ENCODE measurements at places on chromosomes 5 and 9.

GRCh38 chr9:113529336-113530009 is 65.9 kb downstream of the RGS3 start:
- no peak for DNase-seq

DNA sequence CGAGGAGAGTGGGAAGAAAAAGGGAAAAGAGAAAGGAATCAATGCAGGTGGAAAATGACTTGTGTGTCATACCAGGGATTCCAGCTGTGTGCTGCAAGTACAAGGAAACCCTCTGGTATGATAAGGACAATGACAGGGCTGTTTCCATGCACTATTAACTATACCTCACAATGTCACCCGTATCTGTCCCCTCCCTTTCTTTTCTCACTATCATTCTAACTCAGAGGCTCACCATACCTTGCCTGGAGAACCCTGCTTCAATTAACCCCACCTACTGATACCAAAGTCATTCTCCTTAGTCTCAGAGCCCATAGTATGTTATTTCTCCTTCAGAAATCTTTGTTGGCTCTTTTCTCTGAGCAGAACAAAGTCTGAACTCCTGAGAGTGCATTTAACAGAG is 236.2 kb upstream of the NREP start:
- DNase-seq: no peak

DNA sequence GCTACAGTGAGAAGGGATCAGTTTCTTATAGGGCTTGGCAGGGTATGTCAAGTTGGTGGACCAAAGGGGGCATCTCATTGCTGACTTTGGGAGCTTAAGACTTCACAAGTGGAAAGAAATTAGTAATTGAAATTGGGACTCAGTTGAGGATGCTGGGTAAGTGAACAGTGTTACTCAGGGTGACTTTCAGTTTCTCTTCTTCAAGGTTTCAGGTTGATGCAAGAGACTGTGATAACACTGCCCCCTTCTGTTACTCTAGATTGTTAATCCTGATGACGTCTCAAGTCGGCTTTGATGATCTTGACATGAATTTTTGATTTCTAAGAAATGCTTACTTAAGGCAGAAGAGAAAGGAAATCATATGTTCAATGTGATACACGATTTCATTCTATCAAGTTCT is 21.3 kb downstream of the KCTD16 start:
- no peak for DNase-seq

GRCh38 chr5:16944816-16945562 is 8.9 kb upstream of the MYO10 start:
- DNase-seq: no peak

GRCh38 chr5:94969174-94969573 is 315.7 kb downstream of the MCTP1 start:
- DNase-seq: no peak

GRCh38 chr5:151947931-151948608 is 23.4 kb upstream of the GLRA1 start:
- DNase-seq: no peak

- no peak for DNase-seq
These were observed 10.2 kb downstream of the FBXO10 start for GRCh38 chr9:37565661-37566618.

DNA sequence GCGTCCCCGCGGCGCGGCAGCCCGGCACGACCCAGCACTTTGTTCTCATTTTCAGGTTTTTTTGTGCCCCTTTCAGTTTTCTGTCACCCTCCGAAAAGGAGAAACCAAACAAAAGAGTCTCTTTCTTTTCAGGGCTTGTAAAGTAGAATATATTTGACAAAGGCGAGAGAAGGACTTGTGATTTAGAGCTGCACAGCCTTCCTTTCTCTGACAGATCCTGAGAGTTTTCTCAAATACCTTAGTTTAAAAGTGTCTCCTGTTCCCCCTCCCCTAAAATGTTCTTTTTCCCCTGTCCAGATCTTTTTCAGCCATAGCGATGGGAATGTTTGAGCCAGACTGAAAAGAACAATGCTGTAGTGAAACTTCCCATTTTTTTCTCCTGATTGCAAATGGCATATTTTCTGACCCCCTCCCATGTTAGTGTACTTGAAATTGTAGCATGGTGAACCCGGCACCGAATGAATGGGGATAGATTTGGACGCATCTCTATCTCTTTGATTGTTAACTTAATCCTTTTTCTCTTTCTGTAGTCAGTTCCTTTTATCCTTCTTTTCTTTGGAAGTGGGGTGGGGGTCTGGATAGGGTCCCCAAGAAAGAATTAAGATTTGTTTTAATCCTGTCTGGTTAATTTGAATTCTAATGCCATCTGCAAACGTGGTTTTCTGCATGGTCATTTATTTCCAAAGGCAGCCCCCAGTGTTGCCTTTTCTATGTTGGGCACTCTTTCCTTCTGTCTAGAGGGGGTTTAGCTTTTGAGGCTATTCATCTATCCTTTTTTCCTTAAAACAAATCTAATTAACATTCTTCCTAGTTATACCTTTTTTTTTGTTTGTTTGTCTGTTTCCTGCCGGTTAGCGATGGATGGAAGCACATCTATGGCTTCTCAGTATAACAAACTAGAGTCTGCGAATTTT is 2.2 kb downstream of the ZSWIM6 start:
- no peak for DNase-seq

- no peak for DNase-seq
These were observed 24.2 kb upstream of the STOM start for GRCh38 chr9:121394292-121394691.

DNA sequence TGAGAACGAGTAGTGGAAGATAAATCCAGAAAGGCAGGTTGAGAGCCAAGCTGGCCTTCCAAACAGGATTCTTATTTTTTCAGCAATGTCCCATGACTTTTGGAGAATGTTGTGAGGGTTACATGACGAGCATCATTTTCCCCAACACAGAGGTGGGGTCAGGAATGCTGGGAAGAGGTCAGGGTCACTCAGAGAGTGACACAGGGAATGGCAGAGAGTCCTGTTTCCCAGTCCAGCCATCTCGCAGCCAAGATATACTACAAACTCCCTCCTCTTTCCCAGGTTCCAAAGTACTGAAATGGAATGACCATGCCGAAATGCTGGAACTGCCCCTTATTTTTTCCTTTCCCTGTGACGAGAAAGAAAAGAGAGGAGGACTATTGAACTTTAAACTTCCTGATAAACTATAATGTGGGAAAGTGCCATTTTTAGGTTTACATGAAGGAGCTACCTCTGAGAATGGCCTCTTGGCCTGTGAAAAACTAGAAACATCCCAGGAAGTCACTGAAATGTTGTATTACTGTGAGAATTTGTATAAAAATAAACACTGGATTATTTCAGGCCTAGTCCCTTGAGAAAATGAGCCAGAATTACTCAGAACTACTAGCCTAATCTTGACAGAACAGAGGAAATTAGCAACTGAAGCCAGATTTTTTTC is 420.4 kb downstream of the CETN3 start:
- no peak for DNase-seq

DNA sequence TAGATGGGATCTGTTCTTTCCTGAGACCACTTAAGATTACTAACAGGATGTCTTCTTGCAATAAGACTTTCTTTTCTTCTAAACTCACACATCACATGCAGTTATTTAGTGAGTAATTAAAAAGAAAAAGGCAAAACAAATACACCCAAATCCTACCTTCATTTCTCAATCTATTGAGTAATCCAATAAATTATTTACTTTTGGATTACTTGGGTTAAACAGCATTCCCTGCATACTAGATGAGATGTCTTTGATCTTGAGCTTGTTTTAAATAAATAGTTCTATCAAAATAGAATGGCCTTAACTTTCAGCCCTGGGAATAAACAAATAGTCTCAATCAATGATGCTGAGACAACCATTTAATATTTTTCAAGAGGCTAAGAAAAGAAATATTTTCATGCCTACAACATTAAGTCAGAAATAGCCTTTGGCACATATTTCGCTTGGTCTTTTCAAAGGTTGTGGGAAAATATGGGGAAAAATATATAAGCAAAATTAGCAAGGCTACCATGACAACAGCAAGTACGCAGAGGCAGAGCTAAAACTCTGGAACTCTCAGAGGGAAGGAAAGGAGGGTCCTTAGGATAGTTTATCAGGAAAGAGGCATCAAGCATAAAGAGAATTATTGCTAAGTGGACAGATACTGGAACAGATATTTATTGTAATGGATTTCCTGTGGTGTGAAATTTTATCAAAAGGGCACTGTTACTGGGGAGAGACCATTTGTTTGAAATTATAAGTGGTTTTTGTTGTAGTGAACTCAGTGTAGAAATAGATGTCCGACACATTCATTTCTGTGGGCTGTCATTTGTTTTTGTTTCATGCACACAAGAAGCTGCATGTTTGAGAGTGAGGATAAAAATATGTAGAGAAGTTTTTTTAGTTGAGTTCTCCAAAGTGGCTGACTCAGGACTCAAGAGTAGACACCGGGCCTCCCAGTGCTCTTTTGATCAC is 70.2 kb upstream of the CDH6 start:
- DNase-seq: no peak

- DNase-seq: no peak
These were observed 286.5 kb downstream of the KCTD16 start for GRCh38 chr5:144457160-144457559.

DNA sequence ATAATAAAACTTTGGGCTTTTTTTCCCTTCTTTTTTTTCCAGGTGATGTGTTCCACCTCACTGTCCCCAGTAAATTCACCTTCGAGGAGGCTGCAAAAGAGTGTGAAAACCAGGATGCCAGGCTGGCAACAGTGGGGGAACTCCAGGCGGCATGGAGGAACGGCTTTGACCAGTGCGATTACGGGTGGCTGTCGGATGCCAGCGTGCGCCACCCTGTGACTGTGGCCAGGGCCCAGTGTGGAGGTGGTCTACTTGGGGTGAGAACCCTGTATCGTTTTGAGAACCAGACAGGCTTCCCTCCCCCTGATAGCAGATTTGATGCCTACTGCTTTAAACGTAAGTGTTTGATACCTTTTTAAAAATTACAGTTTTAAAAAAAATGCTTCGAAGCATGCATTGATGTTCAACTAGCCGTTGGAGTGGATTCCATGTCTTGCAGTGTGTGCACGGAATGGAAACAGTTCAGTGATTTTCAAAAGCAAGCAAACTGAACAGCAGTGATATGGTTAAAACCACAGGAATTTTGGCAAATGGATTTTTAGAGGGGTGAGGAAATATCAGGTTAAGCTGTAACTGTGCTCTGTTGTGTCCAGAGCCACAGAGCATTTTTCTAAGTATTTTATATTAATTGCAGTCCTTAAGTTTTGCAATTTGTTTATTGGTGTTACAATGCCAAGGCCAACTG is 40.7 kb downstream of the VCAN start:
- no peak for DNase-seq

- DNase-seq: no peak
These were observed at the start of gene SHROOM1 for GRCh38 chr5:132830436-132831094. TSS of gene SHROOM1 (minus strand) at chr5:132830647. CDS start at chr5:132826140, 4,507 bp downstream.

GRCh38 chr9:127194881-127195713 is 69.5 kb upstream of the GARNL3 start:
- no peak for DNase-seq

DNA sequence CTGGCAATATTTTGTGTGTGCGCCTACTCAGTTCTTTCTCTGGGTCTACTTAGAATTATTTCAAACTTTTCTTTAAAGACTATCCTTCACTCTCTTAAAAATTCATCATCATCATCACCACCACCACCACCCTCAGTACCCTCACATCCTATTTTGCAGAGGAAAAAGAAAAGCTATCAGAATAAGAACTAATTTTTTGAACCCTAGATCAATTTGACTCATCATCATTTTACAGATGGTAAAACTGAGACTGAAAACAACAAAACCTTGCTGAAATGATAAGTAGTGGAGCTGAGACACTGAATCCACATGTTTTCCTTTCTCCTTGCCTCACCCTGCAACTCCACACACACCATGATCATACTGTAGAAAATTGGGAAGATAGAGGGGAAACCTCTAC is 119.3 kb downstream of the SSBP2 start:
- DNase-seq: no peak

GRCh38 chr5:103840600-103840999 is 278.0 kb upstream of the NUDT12 start:
- DNase-seq: no peak

DNA sequence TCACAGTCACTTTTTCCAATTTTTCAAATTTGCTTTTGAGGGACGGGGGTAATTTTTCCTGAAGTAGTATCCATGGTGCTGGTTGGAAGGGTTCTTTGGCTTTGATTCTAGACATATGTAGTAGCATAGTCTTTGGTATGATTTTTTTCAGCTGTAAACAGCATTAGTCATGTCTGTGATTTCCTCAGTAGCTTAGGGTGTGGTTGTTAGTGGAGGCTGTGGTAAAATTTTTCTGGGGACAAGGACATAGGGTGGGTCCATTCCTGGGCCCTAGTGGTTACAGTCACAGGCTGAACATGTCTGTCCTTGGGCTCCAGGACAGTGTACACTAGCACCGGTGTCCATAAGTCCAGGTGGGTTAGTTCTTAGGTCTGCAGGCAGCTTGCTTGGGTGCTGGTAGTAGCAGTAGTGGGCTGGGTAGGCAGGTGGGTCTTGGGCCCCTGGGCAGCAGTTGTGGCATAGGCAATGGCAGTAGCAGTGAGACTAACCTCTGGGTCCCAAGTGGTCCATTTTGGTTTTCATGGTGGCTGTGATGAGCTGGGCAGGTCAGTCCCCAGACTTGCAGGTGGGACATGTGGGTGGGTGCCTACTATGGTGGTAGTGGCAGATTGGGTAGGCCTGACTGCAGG is 100.0 kb upstream of the CXCL14 start:
- DNase-seq: no peak

GRCh38 chr9:75448281-75448680 is 360.0 kb downstream of the OSTF1 start:
- no peak for DNase-seq

DNA sequence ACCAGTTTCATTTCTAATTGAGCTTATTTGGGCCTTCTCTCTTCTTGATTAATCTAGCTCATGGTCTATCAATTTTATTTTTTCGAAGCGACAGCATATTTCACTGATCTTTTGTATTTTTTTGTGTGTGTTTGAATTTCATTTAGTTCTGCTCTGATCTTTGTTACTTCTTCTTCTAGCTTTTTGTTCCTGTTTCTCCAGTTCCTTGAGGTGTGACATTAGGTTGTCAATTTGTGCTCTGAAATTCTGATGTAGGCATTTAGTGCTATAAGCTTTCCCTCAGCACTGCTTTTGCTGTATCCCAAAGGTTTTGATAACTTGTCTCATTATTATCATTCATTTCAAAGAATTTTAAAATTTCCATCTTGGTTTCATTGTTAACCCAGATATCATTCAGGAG is 67.3 kb downstream of the STRBP start:
- DNase-seq: no peak

DNA sequence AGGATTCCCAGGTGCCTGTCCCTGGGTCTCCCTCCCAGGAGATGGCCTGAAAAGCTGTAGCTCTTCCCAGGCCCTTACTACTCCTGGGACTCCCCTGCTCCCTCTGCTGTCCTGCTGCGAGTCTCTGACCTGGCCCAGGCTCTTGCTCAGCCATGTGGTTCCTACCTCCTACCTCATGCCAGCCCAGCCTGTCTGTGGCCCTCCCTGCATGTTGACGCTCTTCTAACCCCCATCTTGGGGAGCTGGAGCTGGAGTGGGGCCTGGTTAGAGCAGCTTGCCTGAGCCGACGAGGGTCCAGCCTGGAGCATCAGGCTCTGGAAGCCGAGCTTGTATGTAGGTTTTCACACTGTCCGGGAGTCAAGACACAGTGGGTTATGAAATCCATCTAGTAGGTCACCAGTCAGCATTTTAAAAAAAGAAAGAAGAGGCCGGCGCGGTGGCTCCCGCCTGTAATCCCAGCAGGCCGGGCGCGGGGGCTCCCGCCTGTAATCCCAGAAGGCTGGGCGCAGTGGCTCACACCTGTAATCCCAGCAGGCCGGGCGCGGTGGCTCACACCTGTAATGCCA is 244.4 kb downstream of the FANCC start:
- no peak for DNase-seq

Measured in activated CD4-positive, alpha-beta T cell treated with anti-CD3 and anti-CD28 coated beads for 24 hours (primary cell).